Amniotic stem cell (primary cell): ENCODE measurements at places on chromosomes 5 and 9.
A peak's percentile ranks its signal among the peaks of the same experiment; 100 is the strongest.

DNA sequence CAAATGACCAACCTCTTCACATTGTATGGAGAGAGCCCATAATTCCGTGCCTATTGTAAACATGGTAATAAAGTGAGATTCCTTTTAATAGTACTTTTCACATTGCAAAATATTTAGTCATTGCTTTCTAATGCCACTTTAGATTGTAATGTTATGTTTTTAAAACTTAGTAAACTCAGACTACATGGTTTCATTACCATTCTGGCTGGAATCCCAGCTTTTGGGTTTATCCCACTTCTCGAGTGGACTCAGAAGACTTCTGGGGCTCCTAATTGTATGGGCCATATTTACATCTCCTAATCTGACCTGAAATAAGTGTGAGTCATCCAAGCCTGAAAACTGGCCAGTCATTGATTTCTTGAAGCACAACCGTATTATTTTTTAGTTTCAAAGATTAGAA lies 217.6 kb downstream of the CAAP1 start:
- no peak for DNase-seq

- no peak for DNase-seq
Measured at GRCh38 chr9:134519375-134520070, 122.1 kb upstream of the COL5A1 start.

- no peak for DNase-seq
Measured at GRCh38 chr5:54861212-54861894, 124.0 kb downstream of the ESM1 start.

- no peak for DNase-seq
Measured at GRCh38 chr5:157248821-157249470, 17.0 kb upstream of the CYFIP2 start.

GRCh38 chr9:96318921-96319565 lies 17.1 kb upstream of the HSD17B3 start:
- DNase-seq = no peak

- DNase-seq = no peak
Measured at GRCh38 chr9:120928483-120929228, 2.1 kb upstream of the TRAF1 start.

DNA sequence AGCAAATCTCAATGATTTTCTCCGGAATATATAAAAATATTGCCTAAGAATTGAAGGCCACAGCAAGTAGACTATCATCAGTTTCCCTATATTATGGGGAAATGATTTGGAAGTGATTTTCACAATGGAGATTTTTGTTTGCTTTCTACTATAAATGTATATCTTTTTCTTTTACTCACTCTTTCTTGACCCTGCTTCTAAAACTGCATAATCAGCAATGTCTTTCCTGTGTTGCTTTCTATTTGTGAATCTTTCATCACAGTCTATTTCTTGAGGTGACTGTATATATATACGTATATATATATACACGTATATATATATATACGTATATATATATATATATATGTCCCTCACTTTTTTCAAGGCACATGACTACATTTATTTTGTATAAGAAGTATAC lies 622.6 kb downstream of the DTWD2 start:
- DNase-seq = no peak

GRCh38 chr5:173669483-173669882 lies 53.0 kb upstream of the BOD1 start:
- no peak for DNase-seq

DNA sequence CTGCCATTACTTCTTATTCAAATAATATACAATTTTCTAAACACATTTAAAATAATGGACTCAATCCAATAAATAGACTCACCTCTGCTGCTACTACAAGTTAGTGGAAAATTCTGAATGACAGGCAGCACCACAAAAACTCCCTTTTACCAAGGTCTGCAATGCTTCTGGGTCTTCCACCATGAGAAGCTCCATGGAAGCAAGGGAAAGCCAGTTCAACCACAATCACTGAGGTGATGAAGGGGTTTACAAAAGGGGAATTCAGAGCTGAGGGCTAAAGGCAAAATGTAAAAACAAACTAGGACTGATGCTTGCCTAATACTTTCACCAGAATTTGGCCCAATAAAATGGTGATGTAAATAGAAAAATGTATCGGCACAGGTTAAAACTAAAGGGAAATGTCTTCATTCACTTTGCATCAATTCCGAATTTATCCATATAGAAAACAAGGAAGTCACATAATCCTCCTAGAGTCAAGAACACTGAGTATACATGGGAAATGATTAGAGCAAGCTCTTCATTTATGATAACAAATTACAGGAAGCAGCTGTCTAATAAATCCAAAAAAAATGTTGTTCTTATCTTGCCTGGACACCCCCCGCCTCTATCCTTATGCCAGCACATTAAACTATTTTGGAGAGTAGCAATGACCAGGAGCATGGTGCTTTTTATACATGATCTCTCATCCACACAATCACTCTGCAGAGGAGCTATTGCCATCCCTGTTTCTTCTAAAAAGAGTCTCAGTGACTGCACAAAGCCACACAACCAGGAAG lies 66.3 kb upstream of the NFIB start:
- DNase-seq = no peak

GRCh38 chr9:100933656-100934055 lies 94.9 kb upstream of the PLPPR1 start:
- no peak for DNase-seq

DNA sequence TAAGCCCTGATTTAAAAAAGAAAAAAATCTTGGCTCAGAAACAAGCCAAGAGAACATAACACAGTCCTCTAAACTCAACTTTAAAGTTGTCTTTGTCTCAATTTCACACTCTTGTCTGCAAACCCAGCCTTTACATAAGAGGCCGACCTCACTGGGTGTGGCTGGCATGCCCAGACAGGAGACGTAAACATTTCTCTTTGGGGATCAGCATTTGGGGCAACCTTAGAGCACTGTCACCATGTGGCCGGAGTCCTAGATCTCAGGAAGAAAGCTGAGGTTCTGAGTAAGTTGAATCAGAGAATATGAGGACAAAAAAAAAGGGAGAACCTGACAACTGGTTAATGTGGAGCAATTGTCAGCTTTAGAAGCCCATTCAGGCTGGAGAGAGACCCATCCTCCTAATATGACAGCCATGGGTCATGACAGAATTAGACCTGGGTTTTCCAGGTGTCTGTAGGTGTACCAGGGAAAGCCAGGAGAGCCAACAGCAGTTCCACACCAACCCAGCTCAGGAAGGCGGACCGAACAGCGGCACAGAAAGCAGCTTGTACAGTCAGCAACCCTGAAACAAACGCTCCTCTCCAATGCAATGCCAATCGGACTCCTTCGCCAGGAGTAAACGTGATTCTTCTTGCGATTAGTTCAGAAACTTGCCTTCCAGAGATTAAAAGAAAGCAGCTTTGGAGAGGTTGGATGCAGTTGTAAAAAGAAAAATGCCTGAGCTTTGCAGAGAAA lies 97.9 kb upstream of the MAP3K1 start:
- DNase-seq = no peak

- no peak for DNase-seq
Measured at GRCh38 chr5:1463326-1464095, 18.3 kb upstream of the SLC6A3 start.

- no peak for DNase-seq
Measured at GRCh38 chr5:96253140-96253539, 179.9 kb downstream of the PCSK1 start.

DNA sequence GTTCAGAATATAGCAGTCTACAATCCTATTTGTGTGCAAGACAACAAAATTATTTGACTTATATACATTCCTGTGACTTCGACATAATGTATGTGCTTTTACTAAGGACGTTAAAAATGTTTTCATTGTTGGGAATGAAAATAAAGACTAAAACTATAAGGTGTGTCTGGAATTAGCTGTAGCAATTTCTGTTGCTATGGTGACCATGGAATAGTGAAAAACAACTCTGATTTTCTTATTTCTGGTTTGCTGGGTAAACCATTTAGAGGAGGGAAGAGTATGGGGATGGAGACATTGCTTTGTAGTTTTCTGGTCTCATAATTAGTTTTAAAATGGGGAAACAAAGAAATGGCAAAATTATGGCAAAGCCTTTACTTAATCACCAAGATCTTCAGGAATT lies 343.2 kb downstream of the SEMA5A start:
- DNase-seq = no peak

GRCh38 chr5:95815155-95815729 lies 7.3 kb downstream of the GLRX start:
- no peak for DNase-seq

- DNase-seq = no peak
Measured at GRCh38 chr9:134346151-134346550, 19.9 kb downstream of the RXRA start.

GRCh38 chr5:112533362-112533761 lies 114.3 kb upstream of the EPB41L4A start:
- DNase-seq = no peak

DNA sequence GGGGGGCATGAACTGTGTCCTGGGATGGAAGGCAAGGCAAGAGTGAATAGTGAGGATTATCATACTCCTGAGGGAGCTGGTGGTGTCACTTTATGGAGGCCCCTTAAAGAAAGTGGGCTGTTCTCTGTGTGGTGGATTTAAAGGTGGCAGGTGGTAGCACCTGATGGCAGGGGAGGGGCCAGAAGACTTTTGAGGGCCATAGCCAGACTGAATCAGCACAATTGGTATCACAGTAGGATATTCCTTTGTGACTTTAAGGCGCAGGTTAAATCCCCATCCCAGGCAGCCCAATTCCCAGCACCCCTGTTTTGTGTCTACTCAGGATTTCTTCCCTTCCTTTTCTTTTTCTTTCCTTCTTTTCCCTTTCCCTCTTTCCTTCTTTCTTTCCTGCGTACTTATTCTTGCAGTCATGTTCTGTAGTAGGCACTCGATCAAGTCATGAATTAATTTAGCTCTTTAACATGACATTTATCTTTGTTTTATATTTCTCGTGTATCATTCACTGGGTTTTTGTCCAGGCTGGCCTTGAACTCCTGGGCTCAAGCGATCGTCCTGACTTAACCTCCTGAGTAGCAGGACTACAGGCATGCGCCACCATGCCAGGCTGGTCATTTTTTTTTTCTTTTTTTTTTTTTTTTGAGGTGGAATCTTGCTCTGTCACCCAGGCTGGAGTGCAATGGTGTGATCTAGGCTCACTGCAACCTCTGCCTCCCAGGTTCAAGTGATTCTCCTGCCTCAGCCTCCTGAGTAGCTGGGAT lies 11.0 kb upstream of the PCBD2 start:
- no peak for DNase-seq

GRCh38 chr9:2285416-2286332 lies 270.5 kb downstream of the SMARCA2 start:
- no peak for DNase-seq

- no peak for DNase-seq
Measured at GRCh38 chr5:143682246-143682905, 129.6 kb upstream of the HMHB1 start.

GRCh38 chr5:174755106-174755505 lies 30.7 kb downstream of the MSX2 start:
- no peak for DNase-seq

GRCh38 chr5:89313804-89314588 lies 431.0 kb upstream of the MEF2C start:
- peak; percentile 61 for DNase-seq

- no peak for DNase-seq
Measured at GRCh38 chr9:19163631-19164030, 36.3 kb upstream of the PLIN2 start.

DNA sequence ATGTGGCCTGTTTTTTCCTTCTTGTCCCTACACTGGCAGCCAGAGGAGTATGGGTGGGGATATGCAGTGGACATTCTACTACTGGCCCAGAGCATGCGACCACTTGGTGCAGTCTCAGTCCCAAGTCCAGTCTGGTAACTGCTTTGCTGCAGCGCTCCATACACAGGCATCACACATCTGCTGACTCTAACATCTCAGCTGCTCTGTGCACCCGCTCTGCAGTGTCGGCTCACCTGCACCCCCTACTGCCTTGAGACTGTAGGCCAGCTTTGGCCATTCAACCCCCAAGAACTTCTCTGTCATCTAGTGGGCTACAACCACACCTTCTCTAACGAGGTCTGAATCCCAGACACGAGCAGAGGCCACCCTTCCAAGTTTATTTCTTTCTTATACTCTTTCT lies 46.4 kb upstream of the SLCO6A1 start:
- DNase-seq = no peak

GRCh38 chr9:132795511-132796303 lies 82.4 kb downstream of the AK8 start:
- no peak for DNase-seq

DNA sequence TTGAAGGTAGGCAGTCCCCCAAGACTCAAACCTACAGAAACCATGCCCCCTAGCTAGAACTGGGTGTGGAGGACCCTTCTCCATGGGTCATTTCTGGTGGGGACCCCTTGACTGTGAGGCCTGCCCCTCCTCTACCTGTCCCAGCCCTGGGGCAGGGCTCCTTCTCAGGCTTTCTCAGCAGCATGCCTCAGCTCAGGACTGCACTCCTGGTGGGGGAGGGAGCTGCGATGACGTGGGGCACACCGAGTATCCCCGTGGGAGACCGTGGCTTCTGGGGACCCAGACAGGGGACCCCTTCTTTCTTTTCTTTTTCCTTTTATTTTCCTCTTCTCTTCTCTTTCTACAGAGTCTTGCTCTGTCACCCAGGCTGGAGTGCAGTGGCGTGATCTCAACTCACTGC lies 27.0 kb upstream of the PITX1 start:
- no peak for DNase-seq

DNA sequence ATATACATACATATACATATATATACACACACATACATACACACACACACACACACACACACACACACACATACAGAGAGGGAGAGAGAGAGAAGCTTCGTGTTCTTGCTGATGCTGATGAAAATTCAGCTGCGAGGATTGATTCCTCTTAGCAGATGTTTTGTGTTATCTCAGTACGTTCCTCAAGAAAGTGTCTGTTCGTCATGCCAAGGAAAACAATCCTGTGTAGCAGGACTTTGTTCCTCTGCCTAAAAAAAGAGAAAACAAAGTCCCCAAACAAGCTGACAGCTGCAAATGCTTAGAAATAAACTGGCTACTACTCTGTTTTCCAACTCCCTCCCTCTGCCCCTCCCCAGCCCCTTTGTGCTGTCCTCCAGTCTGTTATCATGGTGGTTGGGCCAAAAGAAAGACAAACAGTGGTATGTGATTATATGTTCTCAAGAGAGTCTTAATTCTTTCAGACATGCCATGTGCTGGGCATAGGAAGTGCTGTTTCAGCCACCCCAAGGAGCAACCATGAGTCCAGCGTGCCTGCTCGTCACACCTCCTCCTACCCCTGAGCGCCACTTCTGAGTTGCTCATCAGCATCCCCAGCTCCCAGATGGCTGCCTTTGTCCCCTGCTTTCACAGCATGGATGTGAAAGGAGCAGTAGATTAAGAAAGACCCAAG lies 71.5 kb upstream of the EQTN start:
- DNase-seq = no peak

DNA sequence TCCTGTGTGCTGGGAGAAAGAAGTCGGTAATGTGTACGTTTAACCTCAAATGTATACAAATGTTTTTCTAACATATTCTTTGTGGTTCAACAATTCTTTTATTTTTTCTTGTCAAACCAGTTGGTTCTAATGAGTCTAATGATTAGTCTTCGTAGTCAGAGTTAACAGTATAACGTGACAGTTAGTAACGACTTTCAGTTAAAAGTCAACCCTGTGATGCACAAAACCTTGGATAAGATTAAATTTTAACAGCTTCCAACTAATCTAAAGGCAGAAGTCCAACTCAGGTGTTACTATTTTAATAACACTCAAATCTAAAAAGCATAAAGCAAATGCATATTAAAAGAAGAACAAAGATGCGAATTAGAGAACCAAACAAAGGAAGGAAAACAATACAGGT lies 47.0 kb downstream of the SEMA6A start:
- no peak for DNase-seq
